ENCODE measurements at places on chromosomes 11 and 22.

DNA sequence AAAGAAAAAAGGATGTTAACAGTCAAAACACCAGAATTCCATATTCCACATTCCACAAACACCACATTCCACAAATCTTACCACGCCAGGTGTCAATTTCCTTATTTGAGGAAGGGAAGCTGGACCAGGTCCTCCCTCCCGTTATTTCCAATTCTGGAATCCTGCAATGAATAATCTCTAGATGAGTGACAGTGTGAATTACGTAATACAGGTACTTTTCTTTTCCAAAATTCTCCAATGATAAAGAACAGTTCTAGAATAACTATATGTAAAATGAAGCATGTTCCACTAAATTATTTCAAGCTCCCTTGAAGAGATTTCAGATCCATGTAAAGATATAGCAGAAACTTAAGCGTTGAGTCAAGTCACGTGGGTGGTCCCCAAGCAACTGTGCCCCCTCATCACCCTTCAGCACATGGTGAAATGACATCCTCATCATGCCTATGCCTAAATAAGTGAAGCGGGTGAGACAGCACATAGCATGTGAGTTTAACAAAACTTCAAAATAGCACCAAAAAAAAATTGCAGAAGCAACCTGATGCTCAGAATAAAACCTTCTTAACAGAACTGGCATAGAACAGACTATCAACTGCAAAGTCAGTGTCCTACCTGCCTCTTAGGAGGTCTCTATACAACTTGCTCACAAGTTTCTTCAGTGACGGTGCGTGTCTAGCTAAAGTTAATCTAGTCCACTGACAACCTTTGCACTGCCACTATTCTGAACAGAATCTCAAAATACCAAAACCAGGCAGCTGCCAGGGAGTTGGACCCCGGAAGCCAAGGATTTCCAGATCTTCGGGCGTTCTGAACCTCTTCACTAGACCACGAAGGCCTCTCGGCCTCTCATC, 876 bp downstream of the NFRKB start:
- no peak for DNase-seq

DNA sequence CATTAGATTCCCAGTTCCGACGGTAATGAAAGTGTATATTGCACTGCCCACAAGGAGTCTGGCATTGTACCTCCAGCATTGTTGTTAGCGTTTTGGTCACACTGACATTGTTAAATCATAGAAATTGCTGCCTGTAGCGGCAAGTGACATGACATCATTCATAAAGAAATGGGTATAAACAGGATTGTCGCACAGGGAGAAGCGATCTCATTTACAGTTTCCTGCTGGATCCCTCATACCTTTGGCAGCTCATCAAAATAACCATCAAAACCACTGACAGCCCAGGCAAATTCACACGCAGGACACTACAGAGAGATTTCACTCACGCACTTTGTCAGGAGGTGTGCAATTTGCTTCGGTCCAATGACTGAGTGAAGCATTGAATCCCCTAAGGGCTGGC, 3.5 kb downstream of the HTR3B start:
- DNase-seq: no peak

DNA sequence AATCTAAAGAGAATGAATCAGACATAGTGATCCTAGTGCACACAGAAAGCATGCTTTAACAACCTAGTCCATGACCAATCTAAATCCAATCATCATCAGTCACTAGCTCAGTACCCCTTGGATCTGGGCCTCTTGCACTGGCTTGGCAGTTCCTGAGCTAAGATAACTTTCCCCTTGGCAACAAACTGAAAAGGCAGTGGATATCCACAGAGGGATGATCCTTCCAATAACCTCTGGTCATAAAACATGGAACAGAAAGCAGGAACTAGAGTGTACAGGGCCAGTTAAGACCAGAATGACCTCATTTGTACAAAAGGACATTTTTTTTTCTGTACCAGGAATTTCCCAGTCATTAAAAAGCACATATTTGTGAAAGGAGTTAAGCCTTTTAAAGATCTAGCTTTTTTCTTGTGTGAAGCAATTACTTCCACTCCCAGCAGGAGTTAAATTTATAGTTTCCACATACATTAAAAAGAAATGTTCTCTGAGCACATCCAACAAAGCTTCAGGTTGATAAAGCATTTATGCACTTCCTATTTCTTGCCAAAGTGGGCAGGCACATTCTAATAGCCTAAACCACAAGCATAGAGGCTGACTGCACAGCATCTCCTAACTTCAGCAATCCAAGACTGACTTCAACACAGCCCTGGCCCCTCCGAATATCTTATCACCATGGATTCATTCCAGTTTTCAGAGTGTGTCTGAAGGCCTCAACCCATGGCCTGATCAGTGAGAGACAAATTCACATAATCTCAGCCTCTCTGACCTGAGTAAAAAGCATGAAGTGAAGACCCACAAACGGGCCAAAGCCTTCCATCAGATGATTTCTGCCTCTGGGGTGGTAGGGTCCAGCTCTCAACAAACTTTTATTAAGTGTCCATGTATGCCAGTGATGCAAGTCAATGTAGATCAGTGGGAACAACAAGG, 29.9 kb downstream of the GUCY1A2 start:
- no peak for DNase-seq

DNA sequence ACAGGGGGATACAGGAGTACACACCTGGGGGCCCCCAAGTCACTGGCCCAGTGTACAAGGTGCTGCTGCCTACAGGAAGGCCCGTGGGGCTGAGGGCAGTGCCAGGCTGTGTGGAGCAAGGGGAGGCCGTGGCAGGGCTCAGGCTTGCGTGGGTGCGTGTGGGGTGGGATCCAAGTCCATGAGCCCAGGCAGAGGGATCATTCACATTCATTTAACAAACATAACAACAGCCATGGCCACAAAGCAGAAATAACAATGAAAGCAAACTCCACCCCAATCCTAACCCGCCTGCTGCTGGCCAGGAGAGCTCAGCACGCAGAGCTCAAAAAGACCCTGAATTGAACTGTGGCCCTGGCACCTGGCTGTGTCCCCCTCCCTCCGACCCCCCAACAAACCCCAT, 17.0 kb upstream of the SCGB1A1 start:
- no peak for DNase-seq

DNA sequence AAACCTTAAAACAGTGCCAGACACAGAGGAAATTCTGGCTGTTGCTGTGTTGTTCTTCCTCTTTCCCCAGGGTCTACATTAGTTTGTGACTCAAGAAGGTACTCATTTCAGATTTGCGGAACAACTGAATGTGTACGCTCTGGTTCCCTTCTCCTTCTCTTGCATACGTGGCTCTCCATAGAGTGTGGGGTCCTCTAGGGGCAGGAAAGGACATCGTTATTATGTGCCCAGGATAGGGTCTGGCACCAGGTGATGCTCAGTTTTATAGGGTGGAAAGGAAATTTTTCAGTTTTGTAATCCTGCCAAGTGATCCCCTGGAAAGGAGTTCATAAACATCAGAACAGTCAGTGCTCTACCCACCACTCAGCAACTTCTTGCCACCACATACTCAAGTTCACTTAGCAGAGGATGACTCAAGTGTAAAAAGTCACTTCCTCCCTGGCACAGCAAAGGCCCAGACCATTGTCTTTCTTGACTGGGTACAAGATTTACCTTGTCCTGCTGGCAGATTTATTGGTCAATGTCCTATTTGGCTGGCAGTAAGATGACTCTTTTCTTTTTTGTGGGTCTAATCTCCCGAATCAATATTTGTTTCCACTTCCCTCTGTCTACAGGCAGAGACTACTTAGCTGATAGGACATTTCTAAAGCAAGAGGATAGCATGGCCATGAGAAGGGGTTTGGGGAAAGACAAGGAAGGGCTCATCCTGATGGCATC, 246.0 kb upstream of the TENM4 start:
- no peak for DNase-seq

DNA sequence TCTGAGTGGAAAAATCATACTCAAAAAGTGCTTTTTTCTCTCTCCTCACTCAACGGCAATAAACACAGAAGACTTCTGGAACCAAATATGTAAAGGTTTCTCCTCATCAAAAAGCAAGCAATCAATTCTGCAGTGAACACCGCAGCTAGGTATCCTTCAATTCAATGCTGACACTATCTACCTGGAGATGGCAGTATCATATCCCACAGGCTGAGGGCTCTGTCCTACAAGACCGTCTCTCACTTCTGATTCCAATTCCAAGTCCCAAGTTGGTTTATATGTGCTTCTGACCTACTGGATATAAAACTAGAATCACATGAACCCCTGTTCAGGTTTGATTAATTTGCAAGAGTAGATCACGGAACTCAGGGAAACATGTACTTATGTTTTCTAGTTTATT, 59.7 kb upstream of the LUZP2 start:
- no peak for DNase-seq

- no peak for DNase-seq
Observed at GRCh38 chr11:95616256-95616804, 173.3 kb downstream of the FAM76B start.

- DNase-seq: peak; percentile 45
Observed at GRCh38 chr22:35150183-35151107, 84.5 kb downstream of the ISX start.

- DNase-seq: no peak
Observed at GRCh38 chr11:62547691-62548281, 1.2 kb upstream of the AHNAK start.

GRCh38 chr11:77472991-77473800, 698 bp downstream of the PAK1 start:
- DNase-seq: peak; percentile 29

DNA sequence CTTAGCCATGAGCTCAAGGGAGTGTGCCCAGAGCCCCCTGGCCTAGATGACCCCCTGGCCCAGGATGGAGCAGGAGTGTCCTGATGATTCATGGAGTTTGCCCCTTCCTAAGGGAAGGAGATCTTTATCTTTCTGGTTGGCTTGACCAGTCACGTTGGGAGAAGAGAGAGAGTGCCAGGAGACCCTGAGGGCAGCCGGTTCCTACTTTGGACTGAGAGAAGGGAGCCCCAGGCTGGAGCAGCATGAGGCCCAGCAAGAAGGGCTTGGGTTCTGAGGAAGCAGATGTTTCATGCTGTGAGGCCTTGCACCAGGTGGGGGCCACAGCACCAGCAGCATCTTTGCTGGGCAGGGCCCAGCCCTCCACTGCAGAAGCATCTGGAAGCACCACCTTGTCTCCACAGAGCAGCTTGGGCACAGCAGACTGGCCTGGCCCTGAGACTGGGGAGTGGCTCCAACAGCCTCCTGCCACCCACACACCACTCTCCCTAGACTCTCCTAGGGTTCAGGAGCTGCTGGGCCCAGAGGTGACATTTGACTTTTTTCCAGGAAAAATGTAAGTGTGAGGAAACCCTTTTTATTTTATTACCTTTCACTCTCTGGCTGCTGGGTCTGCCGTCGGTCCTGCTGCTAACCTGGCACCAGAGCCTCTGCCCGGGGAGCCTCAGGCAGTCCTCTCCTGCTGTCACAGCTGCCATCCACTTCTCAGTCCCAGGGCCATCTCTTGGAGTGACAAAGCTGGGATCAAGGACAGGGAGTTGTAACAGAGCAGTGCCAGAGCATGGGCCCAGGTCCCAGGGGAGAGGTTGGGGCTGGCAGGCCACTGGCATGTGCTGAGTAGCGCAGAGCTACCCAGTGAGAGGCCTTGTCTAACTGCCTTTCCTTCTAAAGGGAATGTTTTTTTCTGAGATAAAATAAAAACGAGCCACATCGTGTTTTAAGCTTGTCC, 14.3 kb downstream of the ADORA2A start:
- no peak for DNase-seq

DNA sequence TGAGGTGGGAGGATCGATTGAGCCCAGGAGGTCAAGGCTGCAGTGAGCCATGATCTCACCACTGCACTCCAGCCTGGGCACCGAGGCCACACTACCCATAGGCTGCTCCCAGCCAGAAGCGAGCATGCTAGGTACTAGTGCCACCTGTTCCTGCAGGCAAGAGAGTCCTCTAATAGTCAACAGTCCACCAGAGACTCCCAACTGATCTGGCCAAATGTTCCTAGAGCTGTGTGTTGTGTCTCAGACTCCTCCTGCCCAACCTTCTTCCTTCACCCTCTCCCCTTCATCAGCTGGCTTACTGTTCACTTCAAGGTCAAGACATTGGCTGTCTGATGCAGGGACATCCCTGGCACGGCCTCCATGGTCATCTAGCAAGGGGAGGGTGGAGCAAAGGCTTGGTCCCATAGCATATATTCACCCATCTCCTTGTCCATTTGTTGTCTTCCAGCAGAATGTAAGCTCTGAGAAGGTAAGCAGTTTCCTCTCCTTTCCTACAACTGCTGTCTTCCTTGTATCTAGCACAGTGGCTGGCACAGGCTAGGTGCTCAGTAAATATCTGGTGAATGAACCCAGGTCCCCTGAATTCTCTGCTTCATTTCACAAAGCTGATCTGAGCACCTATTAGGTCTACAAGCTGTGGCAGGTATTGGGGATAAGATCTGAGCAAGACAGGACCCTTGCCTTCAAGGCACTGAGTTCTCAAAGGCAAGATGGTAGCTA, 126.2 kb upstream of the SERPIND1 start:
- DNase-seq: no peak

- no peak for DNase-seq
Observed at GRCh38 chr22:26643418-26644100, 13.8 kb upstream of the MIAT start.

- peak; percentile 73 for DNase-seq
Observed at GRCh38 chr22:45268958-45269844, 15.5 kb upstream of the UPK3A start.

GRCh38 chr22:33848251-33848650, 72.0 kb downstream of the LARGE1 start:
- DNase-seq: no peak

GRCh38 chr11:17898782-17899181, 114.1 kb downstream of the SERGEF start:
- no peak for DNase-seq

Measured in anterior cingulate cortex (tissue), 58 donors.